ENCODE measurements at places on chromosomes 16 and 17. TPM values are rescaled to one million over a fixed set of nuclear protein-coding genes. Genes with fewer than 3 reads are reported as not detected.
A peak's percentile ranks its signal among the peaks of the same experiment; 100 is the strongest.

DNA sequence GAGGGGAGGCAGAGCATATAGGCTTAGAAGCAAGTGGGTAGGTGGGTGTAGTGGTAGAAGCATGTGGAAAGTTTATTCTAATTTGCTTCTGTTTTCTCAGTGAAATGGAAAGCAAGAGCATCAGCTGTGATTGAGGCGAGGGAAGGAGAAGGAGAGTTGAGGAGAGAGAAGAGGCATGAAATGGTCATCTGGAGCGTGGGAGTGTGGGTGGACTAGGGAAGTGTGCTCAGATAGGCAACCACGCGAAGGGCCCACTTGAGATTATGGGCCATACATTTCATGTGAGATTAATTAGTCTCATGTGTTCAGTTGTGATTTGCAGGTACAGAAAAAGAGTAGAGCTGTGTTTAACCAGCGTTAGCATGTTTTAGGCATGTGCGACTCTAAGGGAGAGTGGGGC, 20.8 kb upstream of the CDC6 start:
- no peak for DNase-seq

DNA sequence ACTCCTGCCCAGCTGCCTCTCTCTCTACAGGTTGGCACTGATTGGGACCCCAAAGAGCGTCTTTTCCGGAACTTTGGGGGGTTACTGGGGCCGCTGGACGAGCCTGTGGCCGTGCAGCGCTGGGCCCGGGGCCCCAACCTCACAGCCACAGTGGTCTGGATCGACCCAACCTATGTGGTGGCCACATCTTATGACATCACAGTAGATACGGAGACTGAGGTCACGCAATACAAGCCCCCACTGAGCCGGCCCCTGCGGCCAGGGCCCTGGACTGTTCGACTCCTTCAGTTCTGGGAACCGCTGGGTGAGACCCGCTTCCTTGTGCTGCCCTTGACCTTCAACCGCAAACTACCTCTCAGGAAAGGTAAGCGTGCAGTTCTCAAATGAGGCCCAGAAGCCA, 12.3 kb downstream of the XYLT2 start:
- DNase-seq = no peak

GRCh38 chr17:17538417-17539391, 42.5 kb upstream of the RASD1 start:
- peak; percentile 11 for DNase-seq

KRTAP16-1 gene
- not detected for total RNA-seq

TP53TG3F gene
- total RNA-seq = not detected

- no peak for DNase-seq
These were observed 2.3 kb upstream of the MYO15A start for GRCh38 chr17:18106211-18106610.

GDPD3 gene
- 0.89 TPM for total RNA-seq

GRCh38 chr16:72677662-72678447, 370.1 kb downstream of the ZFHX3 start:
- no peak for DNase-seq

GRCh38 chr17:55005520-55005919, 37.0 kb downstream of the STXBP4 start:
- peak; percentile 14 for DNase-seq

ABCC11 gene
- total RNA-seq = not detected

DNA sequence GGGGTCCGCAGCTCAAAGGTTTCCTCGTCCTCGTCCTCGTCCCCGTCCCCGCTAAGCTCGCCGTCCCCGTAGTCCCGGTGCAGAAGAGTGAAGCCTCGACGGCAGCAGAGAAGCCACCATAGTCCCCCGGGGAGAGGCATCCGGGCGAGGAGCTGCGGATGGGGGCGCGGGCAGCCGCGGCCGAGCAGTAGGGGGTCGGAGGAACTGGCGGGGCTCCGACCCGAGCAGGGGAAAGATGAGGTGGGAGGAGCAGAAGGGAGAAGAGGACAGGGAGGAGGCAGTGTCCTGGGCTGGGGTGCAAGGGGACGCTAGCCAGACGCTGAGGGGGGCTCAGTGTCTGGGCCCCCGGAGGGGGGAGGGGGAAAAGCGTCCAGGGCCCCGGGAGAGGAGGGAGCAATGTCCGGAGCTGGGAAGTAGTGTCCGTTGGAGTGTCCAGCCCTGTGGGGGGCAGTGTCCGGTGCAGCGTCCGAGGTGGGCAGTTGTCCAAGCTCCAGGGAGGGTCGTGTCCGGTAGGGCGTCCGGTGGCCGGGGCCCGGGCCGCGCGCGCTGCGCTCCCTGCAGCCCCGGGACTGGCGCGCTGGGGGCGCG, at the start of gene PLEKHH3:
TSS of gene PLEKHH3 (minus strand) at position 571 of the 588 bp plus-strand sequence. CDS start at position 140, 431 bp downstream.
- no peak for DNase-seq

- no peak for DNase-seq
These were observed 5.7 kb downstream of the NUPR1 start for GRCh38 chr16:28532940-28533647.

- no peak for DNase-seq
These were observed 674 bp downstream of the TAF15 start for GRCh38 chr17:35809855-35810461.

- DNase-seq = no peak
These were observed at the start of gene SLC6A4 for GRCh38 chr17:30235386-30236296. TSS of gene SLC6A4 (minus strand) at chr17:30235697. CDS start at chr17:30221958, 13,739 bp downstream.

DNA sequence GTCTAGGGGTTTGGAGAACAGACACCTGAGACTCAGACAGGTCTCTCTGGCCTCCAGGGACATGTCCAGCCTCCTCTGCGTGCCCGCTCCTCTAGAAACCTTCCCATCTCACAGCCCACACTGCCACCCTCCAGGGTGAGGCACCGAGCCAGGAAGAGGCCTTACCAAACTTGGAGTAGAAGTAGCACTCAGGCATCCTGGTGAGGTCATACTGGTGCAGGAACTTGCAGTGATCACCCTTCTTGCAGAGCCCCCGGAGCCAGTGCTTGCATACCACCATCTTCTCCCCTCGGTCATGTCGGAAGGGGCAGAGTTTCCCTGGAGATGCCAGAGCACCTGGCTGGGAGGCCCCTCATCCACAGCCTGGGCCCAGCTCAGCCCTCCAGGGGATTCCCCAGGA, 4.2 kb downstream of the CPSF4L start:
- no peak for DNase-seq

GP1BA gene
- not detected for total RNA-seq

DNA sequence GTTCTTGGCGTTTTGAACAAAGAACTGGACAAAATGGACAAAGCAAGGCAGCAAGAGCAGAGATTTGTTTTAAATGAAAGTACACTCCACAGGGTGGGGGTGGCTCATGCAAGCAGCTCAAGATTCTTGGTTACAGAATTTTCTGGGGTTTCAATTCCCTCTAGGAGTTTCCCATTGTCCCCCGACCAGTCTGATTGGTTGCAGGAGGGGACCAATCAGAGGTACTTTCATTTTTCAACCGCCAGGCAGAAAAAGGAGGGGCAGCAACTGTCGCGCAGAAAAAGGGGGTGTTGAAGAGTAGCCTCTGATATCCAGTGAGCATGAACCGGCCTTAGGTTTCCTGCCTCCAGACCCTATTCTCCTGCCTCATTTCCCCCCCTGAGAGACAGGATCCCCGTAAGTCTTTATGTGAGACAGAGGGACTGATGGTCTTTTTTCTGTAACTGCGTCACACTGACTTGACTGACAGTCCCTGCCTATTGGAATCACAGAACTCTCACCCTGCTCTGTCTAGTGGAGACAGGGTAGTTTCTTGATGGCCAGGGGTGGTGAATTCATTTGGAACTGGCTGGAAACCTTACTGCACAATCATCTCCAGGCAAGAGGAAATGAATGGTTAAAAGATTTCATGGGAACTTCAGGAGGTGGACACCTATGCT, 59.4 kb upstream of the ALOX12 start:
- no peak for DNase-seq

GRCh38 chr17:688100-688989, 26.3 kb downstream of the VPS53 start:
- no peak for DNase-seq

- DNase-seq = no peak
These were observed 202.4 kb downstream of the IRF8 start for GRCh38 chr16:86101137-86101896.

DNA sequence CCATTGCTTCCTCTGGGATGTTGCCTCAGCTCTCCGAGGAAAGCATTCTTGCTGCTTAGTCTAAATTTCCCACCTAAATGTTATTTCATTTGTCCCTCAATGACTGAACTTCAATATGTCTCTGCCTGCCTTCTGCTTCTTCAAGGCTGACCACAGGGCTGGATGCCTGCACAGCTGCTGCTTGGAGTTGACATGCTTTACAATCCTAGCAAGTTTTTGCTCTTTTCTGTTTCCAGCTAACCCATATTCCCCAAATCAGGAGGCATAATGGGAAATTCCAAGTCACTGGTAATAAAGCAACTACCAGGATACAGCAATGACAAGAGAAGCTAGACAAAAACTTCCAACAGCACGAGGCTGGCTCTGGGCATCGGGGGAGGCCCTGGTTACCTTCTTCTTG, 48.9 kb downstream of the GTF3C1 start:
- DNase-seq = no peak

ARHGAP44 gene
- 2.5 TPM for total RNA-seq

GRCh38 chr16:28267356-28267755, 25.0 kb upstream of the SBK1 start:
- no peak for DNase-seq

DNA sequence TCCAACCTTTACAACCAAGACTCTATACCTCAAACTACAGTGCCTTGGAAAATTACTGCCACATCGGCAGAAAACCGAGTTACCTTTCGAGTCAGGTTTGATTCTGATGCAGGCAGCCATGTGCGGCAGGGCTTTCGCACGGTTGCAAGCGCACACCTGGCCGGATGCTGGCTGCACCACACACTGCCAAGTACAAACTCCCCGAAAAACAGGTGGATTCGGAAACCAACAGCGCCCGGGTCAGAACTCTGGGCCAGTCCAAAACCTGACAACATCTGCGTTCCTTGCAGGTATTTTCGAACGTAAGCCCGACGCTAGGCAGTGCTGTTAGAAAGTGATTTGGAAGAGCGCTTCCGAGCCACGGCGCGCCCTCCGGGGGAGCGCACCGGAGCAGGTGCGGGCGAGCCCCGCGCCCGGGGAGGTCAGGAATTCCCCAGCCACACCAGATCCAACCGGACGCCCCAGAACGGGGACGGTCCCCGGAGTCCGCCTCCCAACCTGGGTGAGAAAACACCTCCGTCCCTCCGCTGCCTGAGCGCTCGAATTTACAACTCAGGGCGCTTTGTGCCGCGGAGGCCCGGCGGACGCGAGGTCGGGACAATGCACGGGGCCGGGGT, 1.2 kb downstream of the USP7 start:
- no peak for DNase-seq

DNA sequence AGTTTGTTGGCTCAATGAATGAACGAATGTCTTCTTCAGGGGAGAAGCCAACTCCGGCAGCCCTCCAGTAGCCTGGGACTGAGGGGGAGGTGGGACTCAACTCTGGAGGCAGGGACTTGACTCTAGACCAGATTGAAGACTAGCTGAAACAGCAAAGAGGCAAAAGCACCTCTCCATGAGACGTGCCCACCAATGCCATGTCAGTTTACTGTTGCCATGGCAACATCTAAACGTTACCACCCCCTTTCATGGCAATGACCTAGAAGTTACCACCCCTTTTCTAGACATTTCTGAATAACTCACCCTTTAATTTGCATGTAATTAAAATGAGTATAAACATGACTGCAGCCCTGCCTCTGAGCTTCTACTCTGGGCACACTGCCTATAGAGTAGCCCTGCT, 91.8 kb downstream of the ASIC2 start:
- DNase-seq = no peak

DNA sequence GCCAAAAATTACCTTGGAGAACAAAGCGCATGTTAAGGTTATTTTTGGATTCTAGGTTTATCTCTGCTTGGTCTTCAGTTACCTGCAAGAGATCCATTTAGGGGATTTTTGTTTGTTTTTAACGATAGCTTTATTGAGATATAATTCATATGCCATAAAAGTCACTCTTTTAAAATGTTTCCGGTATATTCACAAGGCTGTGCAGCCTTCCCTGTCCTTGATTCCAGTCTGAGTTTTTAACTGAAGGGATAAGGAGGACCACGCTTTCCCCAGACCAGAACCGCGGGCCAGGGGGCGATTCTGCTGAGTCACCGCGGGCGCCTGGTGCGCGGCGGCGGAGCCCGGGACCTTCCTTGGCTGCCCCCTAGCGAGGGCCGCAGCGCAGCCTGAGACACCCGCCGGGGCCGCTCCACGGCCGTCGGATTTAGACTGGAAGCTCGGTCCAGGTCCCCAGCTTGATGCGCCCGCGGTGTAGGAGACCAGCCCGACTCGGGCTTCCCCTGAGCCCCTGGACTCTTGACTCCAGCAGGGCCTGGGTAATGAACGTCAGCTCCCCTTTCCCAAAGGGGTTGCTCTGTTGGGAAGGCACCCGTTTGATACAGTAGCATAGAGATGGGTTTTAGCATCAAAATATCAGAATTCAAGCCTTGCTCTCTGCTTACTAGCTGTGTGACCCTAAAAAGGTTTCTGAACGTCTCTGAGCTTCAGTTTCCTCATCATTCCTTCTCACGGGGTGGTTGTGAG, 50.0 kb upstream of the STH start:
- DNase-seq = peak; percentile 73

GRCh38 chr17:42288803-42289610, 709 bp downstream of the STAT5A start:
- no peak for DNase-seq

DNA sequence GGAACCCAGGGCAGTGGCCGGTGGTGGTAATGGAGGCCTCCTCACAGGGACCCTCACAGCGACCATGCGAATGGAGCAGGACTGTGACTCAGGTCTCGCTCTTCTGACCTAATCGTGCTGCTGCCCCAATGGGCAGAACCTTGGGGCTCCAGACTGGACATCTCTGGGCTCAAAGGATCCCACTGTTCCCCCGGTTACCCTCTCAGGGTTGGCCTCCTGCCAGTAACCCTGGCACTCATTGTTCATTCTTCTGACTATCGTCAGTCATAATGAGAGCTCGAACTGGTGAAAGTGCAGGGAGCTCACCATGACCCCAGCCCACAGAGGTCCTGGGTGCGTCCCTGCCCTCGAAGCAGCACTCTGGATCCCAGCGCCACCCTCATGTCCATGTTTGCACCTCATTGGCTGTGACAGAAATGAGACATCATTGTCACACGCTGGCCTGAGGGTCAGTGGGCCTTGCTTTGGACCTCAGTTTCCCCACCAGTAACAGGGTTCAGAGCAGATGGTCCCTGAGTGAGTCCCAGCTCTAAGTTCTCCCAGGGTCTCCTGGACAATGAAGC, 4.0 kb upstream of the NPRL3 start:
- DNase-seq = no peak

GRCh38 chr17:34584805-34585416, 5.5 kb downstream of the TMEM132E start:
- DNase-seq = peak; percentile 11

DHRS7C gene
- total RNA-seq = not detected

DNA sequence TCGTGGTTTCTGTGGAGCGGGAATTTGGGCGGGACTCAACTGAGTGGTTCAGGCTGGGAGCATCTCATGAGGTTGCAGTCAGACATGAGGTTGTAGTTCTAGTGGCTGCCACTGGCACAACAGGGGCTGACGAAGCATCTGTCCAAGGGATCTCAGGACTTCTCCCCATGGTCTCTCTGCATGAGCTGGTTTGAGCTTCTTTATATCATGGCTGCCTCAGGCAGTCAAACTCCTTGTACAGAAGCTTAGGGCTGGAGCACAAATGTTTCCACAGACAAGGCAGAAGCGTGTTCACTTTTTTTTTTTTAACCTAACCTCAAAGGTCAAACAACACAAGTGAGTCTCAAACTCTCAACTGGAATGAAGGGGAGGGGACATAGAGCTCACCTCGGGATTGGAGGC, 243.3 kb downstream of the MSI2 start:
- no peak for DNase-seq

GRCh38 chr16:68399456-68399855, 48.9 kb downstream of the SMPD3 start:
- peak; percentile 24 for DNase-seq

- DNase-seq = no peak
These were observed 71.6 kb downstream of the CDK5R1 start for GRCh38 chr17:32558326-32558955.

COX6A2 gene
- not detected for total RNA-seq
